ENCODE measurements at places on chromosomes 12 and 14.

DNA sequence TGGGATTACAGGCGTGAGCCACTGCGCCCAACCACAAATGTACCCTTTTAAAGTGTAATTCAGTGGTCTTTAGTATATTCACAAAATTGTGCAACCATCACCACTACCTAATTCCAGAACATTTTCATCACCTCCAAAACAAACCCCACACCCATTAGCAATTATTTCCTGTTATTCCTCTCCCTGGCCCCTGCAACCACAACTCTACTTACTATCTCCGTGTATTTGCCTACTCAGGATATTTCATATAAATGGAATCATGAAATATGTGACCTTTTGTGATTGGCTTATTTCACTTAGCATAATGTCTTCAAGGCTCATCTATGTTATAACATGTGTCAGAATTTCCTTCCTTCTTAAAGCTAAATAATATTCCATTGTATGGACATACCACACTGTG lies 16.0 kb upstream of the AQP2 start:
- no peaks in the 10 kb centered on the region for H3K4me1 ChIP-seq
- H3K27me3 ChIP-seq, result no peaks in the 10 kb centered on the region
- no peak overlapping the region for H3K27ac ChIP-seq
- DNase-seq, result no peak
- H3K4me3 ChIP-seq, result no peak overlapping the region

GRCh38 chr12:124393831-124394230 lies 98.9 kb downstream of the RFLNA start:
- no peak overlapping the region for H3K4me3 ChIP-seq
- H3K27ac ChIP-seq, result no peak overlapping the region
- peaks cover 13% of the 10 kb centered on the region for H3K27me3 ChIP-seq
- H3K36me3 ChIP-seq, result no peaks in the 10 kb centered on the region

- DNase-seq, result no peak
- peaks cover 100% of the 10 kb centered on the region for H3K27me3 ChIP-seq
- H3K4me1 ChIP-seq, result no peaks in the 10 kb centered on the region
- no peak overlapping the region for H3K27ac ChIP-seq
These were observed 9.0 kb downstream of the HOXC12 start for GRCh38 chr12:53963434-53964314.

DNA sequence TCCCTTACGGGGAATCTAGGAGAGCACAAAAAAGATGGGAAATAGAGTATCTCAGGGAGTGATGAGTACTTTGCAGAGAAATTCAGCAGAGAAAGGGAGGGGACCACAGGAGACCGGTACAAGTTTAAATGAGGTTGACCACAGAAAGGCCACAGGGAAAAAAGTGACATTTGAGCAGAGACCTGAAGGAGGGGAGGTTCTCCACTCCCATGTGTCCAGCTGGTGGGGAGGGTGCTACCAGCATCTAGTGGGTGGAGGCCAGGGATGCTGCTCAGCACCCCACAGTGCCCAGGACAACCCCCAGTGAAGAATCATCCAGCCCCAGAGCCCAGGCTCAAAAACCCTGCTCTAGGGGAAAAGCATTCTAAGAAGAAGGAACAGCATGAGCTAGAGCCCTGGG lies 34.6 kb downstream of the TESC start:
- H3K27ac ChIP-seq, result no peak overlapping the region
- no peaks in the 10 kb centered on the region for H3K36me3 ChIP-seq
- H3K4me1 ChIP-seq, result peaks cover 10% of the 10 kb centered on the region
- H3K4me3 ChIP-seq, result no peak overlapping the region

DNA sequence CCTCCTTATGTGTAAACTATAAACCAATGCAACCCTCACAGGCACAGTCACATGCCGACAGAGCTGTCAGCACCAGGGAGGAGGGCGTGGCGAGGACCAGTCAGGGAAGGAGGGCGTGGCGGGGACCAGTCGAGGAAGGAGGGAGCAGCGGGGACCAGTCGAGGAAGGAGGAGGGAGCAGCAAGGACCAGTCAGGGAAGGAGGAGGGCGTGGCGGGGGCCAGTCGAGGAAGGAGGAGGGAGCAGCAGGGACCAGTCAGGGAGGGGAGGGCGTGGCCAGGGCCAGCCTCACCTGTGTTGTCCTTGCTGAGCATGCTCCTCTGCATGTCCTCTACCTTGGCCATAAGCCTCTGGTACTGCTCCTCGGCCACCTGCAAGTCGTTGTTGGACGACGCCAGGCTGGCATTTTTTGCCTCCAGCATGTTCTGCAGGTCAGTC lies 24.2 kb downstream of the GOLGA3 start:
- no peak overlapping the region for H3K27ac ChIP-seq
- H3K36me3 ChIP-seq, result no peaks in the 10 kb centered on the region
- DNase-seq, result no peak
- no peak overlapping the region for H3K4me3 ChIP-seq

Measured in neural progenitor cell (in vitro differentiated cells).